Fibroblast of gingiva (primary cell): ENCODE measurements at places on chromosomes 12 and 14.
A peak's percentile ranks its signal among the peaks of the same experiment; 100 is the strongest.

DNA sequence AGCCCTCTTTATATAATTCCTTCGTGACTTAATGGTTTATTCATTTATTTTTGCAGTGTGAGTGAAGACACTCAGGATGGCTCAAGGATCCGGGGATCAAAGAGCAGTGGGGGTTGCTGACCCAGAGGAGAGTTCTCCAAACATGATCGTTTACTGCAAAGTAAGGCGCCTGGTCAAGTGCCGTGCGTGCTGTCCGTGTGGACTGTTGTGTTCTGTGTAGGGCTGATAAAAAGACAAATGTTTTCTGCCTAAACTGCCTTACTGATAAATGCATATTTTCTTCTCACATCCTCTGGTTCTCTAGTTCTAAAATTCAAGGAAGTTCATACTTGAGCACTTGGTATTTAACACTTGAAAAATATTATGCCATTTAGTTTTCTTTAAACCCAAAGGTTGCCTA lies 32.5 kb downstream of the RGS6 start:
- DNase-seq, result no peak

DNA sequence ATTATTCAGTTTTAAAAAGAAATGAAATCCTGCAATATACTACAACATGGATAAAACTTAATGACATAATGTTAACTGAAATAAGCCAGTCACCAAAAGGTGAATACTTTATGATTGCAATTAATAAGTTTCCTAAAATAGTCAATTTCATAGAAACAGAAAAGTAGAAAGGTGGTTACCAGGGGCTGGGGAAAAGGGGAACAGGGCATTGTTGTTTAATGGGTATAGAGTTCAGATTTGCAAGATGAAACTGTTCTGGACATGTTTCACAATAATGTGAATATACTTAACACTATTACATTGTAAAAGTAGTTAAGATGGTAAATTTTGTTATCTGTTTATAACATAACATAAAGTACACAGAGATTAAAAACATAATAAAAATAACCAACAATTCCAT lies 550.9 kb downstream of the CCER1 start:
- DNase-seq, result no peak

DNA sequence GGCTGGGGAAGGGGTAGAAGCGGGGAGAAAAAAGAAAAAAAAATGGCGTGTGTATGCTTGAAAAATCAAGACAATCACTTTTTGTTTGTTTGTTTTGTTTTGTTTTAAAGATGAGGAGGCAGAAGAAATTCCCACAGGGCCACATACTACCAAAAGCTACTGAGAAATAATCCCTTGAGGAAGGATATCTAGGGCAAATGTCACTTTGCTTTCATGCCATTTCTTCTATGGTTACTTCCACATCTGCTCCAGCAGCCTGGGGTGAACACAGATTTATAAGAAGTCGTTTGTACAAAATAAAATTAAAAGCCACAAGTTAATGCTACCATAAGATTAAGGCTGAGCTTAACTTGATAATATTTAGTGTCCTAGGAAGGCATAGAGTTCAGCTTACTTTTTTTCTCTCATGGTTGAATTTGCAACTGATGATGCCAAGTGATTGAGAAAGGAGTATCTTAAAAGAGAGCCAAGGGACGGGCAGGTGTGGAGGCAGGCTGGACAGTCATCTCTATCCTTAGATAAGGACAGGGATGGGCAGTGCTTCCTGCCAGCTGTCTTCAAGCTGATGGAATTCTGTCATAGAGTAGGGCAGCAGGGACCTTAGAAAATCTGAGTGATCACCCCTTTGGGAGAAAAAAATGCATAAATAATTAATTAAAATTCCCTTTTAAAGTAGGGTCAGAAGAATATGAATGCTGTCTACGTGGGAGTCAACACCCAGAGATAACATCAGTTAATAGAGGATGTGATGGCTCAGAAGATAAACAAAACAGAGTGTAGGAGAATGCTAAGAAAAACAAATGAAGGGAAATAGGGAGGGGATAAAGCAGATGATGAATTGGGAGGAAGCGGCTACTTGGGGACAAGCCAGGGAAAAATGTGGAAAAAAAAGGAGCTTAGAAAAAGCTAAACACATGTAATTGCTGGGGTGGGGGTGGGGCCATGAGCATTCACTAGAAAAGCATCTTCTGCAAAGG lies 57.1 kb downstream of the DYRK2 start:
- peak; percentile 19 for DNase-seq

- DNase-seq, result no peak
Measured at GRCh38 chr12:19829100-19829853, 390.0 kb downstream of the AEBP2 start.

DNA sequence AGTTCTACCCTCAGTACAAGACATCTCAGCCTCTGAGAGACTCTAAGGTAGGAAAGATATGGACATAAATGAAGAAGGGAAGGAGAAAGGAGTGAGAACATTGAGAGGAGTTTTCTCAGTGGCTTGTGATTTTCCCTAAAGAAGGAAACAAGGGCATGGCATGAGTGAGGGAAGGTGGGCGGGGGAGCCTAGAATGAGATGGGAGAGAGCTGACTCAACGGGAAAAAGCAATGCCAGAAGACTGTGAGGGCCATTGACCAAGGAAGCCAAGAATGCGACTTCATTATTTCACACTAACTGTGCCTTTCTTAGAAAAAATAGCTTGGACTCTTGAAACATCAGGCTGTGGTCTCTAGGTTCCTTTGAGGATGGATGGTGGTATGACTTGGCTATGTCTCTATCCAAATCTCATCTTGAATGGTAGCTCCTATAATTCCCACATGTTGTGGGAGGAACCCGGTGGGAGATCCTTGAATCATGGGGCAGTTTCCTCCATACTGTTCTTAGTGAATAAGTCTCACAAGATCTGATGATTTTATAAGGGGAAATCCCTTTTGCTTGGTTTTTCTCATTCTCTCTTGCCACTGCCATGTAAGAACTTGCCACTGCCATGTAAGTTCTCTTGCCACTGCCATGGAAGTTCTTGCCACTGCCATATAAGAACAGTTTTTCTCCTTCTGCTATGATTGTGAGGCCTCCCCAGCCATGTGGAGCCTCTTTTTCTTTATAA lies 279.6 kb downstream of the NUAK1 start:
- no peak for DNase-seq

- DNase-seq, result no peak
Measured at GRCh38 chr12:27361372-27361771, 28.7 kb downstream of the BMAL2 start.

DNA sequence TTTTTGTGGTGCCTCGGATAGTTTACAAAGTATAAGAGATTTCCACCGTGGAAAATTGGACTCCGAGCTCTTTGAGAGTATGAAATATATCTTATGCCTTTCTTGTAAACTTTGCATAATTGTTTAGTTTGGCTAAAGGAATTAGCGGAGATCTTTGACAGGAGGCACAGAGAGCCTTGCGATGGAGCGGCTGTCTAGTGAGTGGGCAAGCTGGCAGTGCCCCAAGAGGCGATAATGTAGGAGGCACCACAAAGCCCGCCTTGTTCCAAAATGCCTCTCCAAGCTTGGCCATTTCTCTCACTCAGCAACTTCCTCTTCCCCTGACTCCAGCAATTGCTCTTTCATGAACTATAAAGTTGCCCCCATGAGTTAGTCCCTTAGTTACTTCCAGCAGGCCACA lies 270.1 kb upstream of the PRICKLE1 start:
- DNase-seq, result no peak

GRCh38 chr12:111838353-111838752 lies 3.7 kb upstream of the MAPKAPK5 start:
- no peak for DNase-seq

GRCh38 chr14:72636871-72637270 lies 257.0 kb downstream of the DPF3 start:
- no peak for DNase-seq

GRCh38 chr14:36301159-36301558 lies 19.3 kb downstream of the MBIP start:
- DNase-seq, result no peak

DNA sequence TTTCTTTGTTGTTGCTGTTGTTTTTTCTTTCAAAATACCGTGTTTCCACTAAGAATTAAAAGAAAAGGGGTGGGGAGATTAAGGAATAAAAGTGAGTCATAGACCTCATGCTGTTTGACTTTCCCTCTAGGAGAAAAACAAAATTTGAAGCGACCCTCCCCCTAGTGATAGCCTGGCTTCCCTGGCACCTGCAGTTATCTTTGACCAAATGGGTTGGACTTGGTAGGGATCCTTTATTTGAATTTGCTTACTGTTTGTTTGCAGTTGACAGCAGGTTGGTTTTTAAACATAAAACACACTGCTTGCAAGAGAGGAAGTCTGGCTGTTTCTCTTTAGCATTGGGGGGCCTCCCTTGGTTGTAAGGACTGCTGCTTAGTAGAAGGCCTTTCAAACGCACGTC lies 14.0 kb downstream of the OTX2 start:
- no peak for DNase-seq

DNA sequence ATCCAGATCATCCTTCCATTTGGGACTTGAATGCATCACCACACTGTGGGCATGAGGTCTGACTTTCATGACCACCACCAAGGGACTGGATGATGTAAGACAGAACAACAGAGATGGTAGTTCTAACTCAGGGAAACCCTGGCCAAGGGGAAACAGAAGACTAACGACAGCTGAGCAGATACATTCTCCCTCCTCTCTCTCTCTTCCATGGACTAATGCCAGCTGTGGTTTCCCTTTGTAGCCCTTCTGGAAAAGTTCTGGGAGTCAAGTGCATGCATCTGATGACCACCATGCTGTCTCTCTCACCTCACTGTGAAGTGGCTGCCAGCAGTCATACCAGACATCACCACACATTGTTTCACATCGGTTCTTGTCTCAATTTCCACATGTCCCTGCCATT lies 3.4 kb downstream of the TAS2R30 start:
- DNase-seq, result no peak

- DNase-seq, result peak; percentile 83
Measured at GRCh38 chr12:109888179-109889020, 8.1 kb upstream of the GLTP start.

- peak; percentile 79 for DNase-seq
Measured at GRCh38 chr14:71753126-71753830, 179.0 kb upstream of the RGS6 start.

DNA sequence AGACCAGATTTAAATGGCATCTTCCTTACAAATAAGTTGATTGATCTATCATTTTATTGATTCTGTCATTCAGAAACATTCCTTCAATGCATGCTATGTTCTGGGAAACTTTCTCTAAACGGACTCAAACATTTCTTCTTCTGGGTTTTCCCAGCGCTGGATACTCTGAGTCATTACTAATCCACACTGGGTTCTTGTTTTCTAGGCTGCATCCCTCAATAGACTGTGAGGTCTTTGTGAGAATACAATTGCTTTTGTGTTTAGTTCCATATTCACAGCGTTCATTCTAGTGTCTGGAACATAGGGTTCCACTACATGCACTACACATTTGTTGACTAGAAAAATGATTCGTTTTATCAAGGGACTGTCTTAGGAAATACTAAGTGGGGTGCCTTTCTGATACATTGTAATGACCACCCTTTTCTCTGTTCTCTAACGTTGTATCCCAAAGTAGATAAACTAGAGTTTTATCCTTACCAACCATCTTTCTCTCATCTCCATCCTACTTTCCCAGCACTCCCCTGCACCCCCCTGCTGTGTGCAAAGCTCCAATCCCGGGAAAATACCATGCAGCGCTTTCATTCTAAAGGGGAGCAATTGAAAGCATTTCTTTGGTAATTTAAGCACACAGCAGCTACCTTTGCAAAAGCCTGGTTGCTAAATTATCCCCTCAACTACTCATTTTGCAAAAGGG lies 878.7 kb downstream of the DIO2 start:
- no peak for DNase-seq

- DNase-seq, result peak; percentile 90
Measured at GRCh38 chr14:73644531-73645247, at the start of gene DNAL1. DNAL1 (plus strand) TSS chr14:73644986; CDS start chr14:73645040, 54 bp downstream.

- DNase-seq, result no peak
Measured at GRCh38 chr14:89750908-89751392, 203.6 kb downstream of the EFCAB11 start.

DNA sequence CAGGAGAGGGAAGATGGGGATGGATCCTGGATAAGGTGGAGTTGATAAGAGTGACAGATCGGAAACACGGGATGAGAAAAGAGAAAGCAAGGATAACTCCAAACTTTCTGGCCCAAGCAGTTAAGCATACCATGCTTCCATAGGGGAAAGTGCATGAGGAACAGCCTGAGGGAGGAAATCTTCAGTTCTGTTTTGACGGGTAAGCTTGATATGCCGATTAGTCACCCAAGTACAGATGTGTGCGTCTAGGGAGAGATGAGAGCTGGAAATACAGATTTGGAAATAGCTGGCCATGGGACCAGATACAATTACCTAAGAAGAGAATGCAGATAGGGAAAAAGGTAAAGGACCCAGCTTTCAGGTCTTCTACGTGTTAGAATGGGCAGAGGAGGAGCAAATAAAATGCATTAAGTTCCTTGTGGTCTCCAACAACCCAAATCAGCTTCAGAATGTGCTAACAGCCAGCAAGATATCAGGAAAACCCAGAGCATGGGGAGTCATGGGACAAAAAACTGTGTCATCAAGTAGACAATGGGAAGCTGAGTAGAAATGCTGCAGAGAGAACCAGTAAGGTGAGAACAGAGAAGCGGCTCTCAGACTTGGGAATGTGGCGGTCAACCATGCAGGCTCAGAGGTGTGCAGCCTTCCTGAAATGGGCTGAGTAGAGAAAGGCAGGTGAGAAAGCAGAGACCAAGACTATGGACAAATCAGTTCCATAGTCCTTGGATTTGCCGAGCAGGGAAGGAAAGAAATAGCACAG lies 56.3 kb downstream of the PPP1R36 start:
- no peak for DNase-seq

- no peak for DNase-seq
Measured at GRCh38 chr14:20059745-20060144, at the start of gene OR4L1. OR4L1 (plus strand) TSS chr14:20060045; CDS start chr14:20060045, 0 bp downstream.

DNA sequence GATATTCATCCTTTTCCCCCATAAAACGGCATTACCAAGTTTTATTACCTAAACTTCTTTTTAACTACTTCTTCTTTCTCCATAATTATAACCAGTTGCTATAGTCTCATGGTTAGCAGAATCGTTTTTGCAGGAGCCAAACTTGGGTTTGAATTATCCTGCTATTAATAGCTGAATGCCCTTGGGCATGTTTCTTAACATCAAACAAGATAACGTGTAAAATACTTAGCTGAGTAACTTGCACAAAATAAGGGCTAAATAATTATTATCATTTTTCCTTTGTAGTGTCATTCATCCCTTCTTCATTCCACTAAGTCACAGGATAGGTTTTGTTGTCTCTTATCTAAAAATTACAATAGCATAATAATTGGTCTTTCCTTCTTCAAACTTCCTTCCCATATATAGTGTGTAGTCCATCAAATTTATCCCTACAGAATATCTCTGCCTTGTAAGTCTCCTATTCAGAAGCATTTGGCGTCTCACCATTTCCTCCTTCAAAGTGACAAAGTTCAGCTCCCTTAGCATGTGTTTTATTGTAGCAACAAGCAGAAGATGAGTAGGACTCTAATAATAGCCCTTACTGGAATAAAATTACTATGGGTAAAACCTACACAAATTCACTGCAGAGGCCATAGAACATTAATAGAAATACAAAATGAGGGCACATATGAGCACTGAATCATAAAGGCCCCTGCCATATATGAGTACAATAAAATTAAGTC lies 63.8 kb downstream of the FAR2 start:
- peak; percentile 19 for DNase-seq

- peak; percentile 89 for DNase-seq
Measured at GRCh38 chr12:27627123-27627852, 69.0 kb upstream of the REP15 start.

GRCh38 chr14:33692762-33693161 lies 258.1 kb downstream of the EGLN3 start:
- DNase-seq, result peak; percentile 75

- DNase-seq, result no peak
Measured at GRCh38 chr12:42346403-42347002, 20.5 kb downstream of the PPHLN1 start.
